ENCODE measurements at places on chromosomes 3 and 15.

DNA sequence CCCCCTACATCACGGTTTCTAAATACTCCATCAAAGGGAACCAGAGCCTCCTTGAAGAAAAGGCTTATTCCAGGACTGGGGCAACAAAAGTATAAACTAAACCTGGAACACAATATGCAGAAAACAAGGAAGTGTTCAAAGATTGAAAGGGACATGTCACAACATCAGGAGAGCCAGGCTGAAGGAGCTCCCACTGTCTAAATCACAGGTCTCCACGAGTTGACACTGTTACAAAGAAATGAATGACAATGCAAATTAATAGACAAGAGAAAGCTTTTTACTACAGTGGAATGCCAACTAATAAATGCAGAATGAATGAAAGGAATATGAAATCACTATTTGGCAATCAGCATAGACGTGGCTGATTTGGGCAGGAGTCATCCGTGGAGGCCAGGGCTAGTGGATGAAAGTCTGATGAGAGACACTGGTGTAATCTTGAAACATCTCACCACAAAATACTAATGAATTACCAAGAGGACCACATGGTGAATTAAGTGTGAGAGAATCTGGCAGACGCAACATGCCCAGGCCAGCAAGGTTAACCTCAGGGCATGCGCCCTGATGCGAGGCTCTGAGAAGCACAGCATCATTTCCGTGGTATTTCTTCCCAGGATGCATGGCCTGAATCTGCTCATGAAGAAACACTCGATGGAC, 123.8 kb upstream of the TJP1 start:
- DNase-seq, result no peak

- DNase-seq, result no peak
Measured at GRCh38 chr15:38455092-38455491, 1.2 kb downstream of the FAM98B start.

DNA sequence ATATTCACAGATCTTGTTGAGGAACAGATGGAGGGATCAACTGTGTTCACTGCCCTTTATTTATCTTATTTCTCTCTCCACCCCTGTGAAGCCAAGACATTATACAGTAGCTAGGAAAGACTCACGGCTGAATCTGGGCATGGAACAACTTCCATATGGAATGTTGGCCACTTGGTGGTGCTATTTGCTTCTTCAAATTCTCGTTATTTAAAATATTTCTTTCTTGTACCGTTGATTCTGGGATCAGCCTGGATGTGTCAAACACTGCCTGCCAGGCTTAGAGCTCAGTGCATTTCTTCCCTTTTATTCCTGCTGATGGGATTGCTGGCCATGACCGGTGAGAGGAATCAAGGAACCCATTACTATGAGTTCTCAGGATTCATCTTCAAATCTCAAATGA, 17.5 kb upstream of the GASK1A start:
- DNase-seq, result peak; percentile 31

- DNase-seq, result no peak
Measured at GRCh38 chr3:45612138-45612537, 17.6 kb downstream of the LIMD1 start.

DNA sequence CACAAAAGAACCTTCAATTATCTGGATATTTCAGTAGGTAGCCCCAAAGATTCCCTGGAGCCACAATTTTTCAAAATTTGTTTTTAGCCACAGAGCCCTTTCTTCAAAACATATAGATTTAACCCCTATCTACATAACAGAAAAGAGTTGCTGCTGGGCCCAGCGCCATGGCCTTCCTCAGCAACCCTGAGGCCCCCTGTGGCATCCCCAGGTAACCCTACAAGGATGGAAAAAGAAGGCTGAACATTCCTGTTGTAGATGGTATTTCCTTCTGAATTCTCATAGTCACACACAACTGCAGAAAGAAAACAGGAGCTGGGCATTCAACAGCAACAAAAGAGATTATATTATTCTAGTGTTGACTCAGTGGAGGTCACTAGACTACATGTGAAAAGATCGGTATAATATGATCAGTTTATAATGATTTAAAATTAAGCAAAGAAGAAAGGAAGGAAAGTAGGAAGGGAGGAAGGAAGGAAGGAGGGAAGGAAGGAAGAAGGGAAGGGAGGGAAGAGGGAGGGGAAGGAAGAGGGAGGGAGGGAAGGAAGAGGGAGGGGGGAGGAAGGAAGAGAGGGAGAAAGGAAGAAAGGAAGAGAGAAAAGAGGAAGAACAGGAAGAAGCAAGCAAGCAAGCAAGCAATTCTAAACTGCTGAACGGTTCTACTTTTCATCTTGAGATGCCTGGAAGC, 342.5 kb upstream of the NR2F2 start:
- no peak for DNase-seq

DNA sequence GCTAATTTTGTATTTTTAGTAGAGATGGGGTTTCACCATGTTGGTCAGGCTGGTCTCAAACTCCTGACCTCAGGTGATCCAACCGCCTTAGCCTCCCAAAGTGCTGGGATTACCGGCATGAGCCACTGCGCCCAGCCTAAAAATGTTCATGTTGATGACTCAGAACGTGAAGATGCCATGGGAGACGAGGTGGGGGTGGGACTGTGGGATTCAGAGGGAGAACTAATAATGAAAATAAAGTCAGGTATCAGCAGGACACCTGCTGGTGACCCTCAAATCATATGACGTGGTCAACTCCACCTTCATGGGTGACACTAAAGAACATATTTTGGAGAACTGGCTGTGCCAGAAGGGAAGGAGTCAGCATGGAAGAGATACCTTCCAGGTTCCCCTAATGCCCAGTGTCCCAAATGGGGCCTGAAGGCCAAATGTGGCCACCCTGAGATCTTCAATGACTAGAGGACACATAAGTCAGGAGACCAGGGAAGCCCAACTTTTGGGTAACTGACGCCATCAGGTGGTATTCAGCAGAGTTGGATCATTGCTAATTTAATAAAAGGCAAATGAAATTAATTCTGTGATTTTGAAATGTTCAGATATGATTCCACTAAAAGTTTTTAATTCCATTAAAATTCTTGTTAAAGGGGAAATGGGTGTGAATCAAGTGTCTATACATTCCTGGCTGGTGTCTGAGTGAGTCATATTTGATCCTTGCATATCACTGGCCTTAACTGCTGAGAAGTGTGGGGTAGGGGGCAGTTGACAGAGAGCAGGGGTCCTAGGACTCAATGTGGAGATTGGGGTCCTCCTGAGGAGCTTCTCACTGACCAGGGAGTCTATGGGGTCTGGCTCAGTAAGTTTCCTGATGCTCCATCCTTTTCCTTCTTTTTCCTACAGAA, 88.6 kb upstream of the GSK3B start:
- peak; percentile 13 for DNase-seq

GRCh38 chr3:186760141-186760833, 23.1 kb upstream of the EIF4A2 start:
- DNase-seq, result peak; percentile 11

GRCh38 chr3:86547692-86548091, 443.3 kb downstream of the VGLL3 start:
- no peak for DNase-seq

DNA sequence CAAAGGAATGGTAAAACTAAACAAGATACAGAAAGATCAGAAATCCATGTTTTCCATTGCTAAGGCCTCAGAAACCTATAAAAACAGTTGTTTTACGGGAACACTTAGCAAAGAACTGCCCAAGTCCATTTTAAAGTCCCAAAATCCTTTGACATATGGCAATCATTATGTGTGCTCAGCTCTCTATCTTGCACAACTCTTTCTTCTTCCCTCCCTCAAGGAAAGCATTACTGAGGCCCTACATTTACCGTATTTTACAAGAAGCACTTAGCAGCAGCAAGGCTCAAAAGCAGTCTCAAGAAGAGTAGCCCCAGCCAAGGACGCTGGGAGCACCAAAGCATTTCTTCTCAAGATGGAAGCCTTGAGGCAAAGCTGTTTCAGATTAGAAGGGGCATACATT, 169.6 kb upstream of the LRTM1 start:
- DNase-seq, result no peak

- DNase-seq, result no peak
Measured at GRCh38 chr3:48957006-48957705, 32.9 kb upstream of the P4HTM start.

GRCh38 chr3:80688814-80689213, 921.0 kb upstream of the ROBO1 start:
- DNase-seq, result no peak

DNA sequence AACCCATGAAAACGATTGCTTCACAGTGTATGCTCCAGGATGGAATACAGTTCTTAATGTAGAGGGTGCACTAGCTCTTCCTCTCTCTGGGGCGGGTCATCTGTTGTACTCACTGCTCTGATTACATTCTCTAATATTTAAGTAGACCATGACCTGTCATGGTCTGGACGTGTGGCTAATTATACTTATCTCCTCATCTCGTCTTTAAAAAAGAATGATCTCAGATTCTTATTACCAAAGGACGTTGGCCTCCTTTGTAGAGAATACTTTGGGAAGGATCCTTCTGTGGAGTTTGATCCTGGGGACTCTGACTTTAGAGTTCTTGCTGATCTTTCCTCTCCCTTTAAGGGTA, 48.4 kb upstream of the TRAK1 start:
- no peak for DNase-seq

DNA sequence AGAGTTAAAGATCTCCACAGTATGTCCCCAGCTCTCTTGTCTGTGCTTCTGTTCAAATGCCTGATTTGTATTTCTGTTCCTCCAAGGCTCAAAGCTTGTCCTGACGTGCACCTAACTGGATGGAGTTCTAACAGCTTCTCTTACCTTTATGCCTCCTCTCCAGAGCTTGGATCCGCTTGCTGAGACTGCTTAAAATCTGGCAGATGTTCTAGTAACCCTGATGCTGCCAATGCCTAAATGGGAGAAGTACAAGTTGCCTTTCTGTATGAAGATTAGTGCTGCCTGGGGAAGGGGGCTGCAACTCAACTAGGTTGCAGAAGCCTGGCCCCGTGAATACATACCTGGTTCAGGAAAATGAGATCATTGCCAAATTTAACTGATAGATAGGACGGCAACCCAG, 354.5 kb upstream of the KCNMB2 start:
- DNase-seq, result no peak

DNA sequence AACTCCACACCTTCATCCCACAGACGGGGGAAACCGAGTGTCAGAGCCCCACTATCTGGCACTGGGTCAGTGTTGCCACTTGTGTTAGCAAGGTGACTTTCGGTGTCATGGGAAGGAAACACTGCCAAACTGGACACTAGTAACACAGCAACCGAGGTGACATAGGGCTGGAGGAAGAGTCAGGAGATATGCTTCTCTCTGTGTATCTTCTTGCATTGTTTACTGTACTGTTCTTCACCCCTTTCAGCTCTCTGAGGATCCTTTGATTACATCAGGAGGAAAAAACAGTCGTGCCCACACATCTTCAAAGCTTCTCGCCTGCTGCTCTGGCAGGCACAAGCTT, 109.4 kb upstream of the RAD18 start:
- no peak for DNase-seq

DNA sequence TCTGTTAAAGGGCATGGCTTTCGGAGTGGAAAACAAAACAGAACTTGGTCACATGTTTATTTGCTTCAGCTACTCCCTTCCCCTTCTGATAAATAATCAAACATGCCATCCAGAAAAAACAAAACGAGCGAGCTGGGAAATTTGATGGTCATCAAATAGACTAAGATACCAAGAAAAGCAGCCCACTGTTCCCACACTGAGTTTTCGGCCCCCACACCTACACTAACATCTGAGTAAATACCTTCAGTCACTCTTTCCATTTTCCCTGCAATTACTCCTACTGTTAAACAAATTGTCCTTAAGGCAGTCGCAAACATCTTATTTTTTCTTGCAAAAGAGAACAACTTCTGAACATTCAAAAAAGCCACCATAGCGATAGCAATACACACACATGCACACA, 454.6 kb downstream of the FOXP1 start:
- no peak for DNase-seq

DNA sequence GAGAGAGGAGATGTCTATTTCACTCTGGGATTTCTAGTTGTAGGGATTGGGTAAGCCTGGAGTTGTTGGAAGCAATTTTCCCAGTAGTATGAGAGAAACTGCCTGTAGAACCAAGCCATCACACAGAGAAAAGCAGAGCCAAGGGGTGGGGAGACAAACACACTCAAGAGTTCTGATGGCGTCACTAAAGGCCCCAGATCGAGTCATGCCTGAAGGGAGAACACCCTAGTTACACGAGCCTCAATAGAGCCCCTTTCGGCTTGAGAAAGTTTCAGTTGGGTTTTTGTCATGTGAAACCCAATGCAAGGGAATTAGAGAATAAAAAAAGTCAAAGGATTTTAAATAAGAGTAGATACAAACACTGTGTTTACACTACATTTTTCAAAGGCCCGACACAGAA, 66.1 kb upstream of the PFN2 start:
- no peak for DNase-seq
